ENCODE measurements at places on chromosomes 6 and 20. TPM values are rescaled to one million over a fixed set of nuclear protein-coding genes. Genes with fewer than 3 reads are reported as not detected.

DNA sequence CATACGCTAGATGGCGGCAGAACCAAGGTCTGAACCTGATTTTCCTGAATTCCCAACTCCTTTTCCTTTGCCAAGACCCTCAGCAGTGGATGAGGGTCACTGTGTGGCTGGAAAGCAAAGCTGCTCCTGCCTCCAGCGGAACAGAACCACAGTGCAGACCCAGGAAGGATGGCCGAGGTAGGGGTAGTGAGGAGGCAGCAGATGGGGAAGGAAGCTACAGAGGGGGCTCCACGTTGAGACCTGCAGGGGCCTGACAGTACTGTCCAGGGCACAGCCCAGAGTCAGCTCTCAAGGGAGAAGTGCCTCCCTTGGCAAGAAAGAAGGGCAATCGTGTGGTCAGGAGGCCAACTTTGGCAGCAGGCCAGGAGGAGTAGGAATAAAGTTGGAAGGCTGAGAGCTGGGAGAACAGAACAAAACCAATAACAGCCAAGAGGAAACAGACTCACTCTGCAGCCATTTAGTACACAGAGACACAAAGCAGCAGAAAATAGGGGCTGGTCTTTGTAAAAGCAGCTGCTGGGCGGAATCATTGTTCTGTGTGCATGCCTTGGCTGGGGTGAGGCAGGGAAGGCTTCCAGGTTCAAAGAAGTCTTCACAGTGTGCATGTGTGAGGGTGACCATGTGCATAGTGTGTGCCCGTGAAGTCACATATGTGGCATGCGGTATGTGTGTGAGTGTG, 3.1 kb downstream of the GABRR2 start:
- H3K27ac ChIP-seq: no peak overlapping the region
- no peaks in the 10 kb centered on the region for H3K36me3 ChIP-seq
- no peaks in the 10 kb centered on the region for H3K4me1 ChIP-seq
- peaks cover 2% of the 10 kb centered on the region for H3K27me3 ChIP-seq
- no peak overlapping the region for H3K4me3 ChIP-seq

GUCA1A gene
- 0.20 TPM for total RNA-seq

GRCh38 chr6:134805168-134805567, 144.7 kb downstream of the ALDH8A1 start:
- H3K27ac ChIP-seq: no peak overlapping the region
- H3K27me3 ChIP-seq: peaks cover 3% of the 10 kb centered on the region
- no peak overlapping the region for H3K4me3 ChIP-seq
- no peak for DNase-seq
- no peaks in the 10 kb centered on the region for H3K36me3 ChIP-seq
- H3K4me1 ChIP-seq: no peaks in the 10 kb centered on the region

DDO gene
- total RNA-seq: not detected

DNA sequence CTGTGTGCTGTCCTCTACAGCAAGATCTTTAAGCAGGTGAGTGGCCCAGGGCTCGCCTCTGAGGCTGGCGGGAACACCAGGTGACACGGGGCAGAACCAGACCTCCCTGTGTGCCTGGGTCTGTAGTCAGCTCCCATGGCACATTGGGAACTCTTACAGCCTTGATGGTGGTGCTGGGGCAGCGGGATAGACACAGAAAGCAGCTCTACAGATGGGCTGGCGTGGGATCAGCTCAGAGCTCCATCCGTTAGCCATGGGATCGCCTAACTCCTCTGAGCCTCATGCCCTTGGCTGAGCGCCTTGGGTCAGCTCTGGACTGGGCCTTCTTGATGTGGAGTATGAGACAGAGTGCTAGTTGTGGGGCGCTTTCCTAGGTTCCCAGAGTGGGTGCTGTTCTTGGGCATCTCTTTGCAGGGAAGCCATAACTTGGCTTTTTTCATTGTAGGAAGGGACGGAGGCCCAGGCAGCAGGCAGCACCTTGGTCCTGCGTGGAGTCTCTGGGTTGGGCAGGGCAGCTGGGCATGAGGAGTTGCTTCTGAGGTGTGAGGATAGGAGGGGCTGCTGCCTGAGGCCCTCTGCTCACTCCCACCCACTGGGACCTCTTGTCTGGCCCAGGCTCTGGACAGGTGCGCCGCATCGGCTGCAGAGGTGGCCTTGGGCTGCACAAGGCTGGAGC, 51.3 kb downstream of the EFCAB8 start:
- DNase-seq: no peak
- no peaks in the 10 kb centered on the region for H3K27me3 ChIP-seq
- no peak overlapping the region for H3K4me3 ChIP-seq
- H3K4me1 ChIP-seq: peaks cover 10% of the 10 kb centered on the region

All from activated CD8-positive, alpha-beta T cell treated with anti-CD3 and anti-CD28 coated beads for 36 hours (primary cell).